Immature natural killer cell (primary cell): ENCODE measurements at places on chromosomes 11 and 22.

- DNase-seq: no peak
Observed at GRCh38 chr11:56910046-56910773, 78.5 kb upstream of the OR5AK2 start.

DNA sequence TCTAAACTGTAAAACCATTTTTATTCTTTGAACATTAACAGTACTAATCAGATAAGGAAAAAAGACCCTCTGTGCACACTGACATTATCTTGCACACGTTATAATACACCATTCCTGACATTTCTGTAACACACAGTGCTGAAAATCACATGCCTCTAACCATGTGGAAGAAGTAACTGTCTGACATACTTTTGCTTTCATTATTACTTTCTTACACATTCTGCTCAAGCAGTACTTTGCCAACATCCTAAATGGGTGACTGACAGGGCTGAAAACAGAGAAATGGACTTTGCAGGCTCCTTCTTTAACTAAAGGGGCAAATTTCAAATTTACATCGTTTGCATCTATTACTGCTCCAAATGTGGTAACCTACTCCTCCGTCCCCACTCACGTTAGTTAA lies 22.8 kb upstream of the TP53AIP1 start:
- DNase-seq: peak; percentile 11

DNA sequence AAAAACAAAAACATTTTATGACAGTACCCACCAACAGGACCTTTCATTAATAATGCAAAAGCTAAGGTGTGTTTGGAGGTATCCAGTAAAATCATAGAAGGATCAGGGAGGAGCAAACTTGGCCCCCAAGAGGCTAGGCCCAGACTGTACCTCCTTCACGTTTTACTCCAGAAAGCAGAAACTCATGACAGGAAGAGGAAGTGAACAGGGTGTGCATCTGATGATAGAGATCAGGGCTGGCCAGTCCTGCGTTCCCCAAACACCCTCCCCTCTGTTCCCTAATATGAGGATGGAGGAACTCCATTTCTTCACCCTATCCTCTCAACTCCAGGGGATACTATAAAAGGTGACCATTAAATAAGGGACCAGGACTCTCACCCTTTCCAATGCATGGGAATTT lies 10.2 kb upstream of the MS4A12 start:
- no peak for DNase-seq

DNA sequence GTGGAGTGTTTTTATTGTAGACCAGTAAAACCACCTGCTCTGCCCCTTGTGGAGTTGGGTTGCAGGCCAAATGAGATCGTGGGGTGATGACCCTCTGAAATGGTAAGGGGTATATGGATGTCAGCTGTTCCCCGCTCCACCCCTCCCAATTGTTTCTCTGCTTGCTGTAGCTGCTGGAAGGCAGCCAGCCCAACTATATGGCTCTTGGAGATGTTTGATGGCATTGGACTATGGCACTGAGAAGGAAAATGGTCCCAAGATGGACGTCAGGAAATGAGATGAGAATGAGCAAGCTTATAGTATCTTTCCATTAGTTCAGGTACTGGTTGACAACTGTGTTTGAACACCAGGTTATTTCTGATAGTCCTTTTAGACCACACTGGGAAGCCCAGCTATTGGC lies 94.8 kb upstream of the SORL1-AS1 start:
- no peak for DNase-seq

DNA sequence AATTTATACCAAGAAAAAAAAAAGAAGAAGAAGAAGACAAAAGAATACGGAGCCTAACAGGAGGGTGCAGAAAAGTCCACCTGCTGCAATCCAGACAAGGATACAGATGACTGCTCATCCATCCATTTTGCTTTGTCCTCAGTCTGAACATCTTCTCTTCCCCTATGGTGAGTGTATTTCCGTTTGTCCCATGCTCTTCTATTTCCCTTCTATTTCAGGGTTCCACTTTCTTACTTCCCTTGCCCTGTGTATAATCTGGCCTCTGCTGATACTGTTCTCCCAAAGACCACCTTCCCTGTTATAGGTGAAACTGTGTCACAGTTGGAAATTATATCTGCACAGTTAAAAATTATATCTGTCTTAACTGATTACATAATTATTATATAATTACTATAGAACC lies 48.7 kb upstream of the USP47 start:
- no peak for DNase-seq

DNA sequence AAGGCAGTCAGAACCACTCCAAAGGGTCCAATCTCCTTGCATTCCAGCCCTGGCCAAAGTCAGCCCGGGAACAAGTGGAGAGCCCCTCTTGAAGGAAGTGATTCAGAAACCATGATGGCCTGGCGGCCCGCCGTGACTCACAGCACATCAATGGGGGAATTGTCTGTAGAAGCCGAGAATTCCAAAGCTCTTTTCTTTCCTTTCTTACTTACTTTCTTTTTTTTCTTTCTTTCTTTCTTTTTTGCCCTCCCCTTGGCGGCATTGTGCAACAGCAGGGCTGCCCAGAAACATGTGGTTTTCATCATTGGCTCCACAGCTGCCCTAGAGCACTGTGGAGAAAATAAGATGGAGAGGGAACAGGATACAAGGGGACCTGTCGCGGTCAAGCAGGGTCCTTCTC lies 140.2 kb upstream of the TIMP3 start:
- no peak for DNase-seq

- DNase-seq: no peak
Observed at GRCh38 chr11:414318-414857, 411 bp downstream of the SIGIRR start.

- DNase-seq: no peak
Observed at GRCh38 chr11:47573321-47573720, 5.4 kb downstream of the KBTBD4 start.

DNA sequence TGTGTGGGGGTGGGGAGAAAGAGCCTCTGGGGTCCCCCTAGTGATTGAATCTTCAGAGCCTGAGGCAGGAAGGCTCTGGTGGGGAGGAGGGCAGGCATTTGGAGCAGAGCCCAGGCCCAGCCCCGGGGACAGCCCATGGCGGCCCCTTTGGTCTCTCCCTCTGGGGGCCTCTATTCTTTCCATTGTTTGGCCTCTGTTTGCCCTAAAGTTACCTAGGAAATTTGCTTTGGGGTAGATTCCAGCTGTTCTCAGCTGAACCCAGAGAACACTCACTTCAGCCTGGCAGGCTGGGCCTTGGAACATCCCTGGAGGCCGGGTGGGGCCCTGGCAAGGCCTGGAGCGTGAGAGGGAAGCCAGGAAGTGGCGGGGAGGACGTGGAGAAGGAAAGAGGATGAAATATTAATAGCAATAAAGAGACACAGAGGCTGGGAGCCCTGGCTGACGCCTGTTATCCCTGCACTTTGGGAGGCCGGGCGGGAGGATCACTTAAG lies 22.9 kb upstream of the A4GALT start:
- DNase-seq: no peak

- no peak for DNase-seq
Observed at GRCh38 chr11:27352781-27353180, 10.2 kb downstream of the CCDC34 start.

- DNase-seq: no peak
Observed at GRCh38 chr11:40281052-40281580, 1178.3 kb downstream of the LRRC4C start.
